Stimulated activated CD8-positive, alpha-beta memory T cell treated with anti-CD3 and anti-CD28 coated beads, Interleukin-4, amount 100 ng/mL, for 48 hours (primary cell): ENCODE measurements at places on chromosomes 11 and 22.
A peak's percentile ranks its signal among the peaks of the same experiment; 100 is the strongest.

GRCh38 chr22:50531546-50531961, 1.7 kb upstream of the TYMP start:
- peak; percentile 80 for DNase-seq

DNA sequence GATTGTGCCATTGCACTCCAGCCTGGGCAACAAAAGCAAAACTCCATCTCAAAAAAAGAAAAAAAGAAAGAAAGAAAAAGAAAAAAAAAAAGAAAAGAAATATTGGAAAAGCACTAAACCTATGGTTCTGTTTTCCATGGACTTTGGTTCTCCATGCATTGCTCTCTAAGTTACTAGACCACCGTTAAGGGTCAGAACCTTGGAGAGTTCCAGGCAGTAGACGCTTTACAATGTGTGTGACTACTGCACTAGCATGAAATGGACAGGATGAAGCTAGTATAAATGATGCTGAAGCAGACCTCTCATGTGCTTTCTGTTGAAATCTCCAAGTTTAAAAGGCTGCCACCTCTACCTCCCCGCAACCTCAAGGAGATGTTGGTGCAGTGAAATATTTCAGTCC, 63.5 kb downstream of the SIK2 start:
- no peak for DNase-seq

- peak; percentile 70 for DNase-seq
Measured at GRCh38 chr22:30267382-30268302, 991 bp upstream of the OSM start.

DNA sequence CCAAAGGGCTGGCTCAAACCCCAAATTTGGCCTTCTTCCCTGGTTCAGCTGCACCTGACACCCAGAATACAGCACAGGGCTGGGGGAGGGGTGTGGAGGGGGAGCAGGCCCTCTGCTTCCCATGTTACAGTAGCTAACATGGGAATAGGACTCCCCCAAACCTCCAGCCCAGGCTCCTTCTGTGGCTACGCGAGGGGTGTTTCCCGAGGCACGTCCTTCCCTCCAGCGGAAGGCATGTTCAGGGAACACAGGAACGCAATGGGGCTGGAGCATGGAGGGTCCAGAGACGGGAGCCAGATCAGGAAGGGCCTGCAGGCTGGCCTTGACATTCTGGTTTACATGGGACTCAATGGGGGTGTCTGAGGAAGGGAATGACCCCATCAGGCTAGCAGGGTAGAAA, 11.8 kb upstream of the IGLL1 start:
- DNase-seq, result no peak

- DNase-seq, result no peak
Measured at GRCh38 chr11:107973641-107974040, 35.1 kb upstream of the CUL5 start.
